ENCODE measurements at places on chromosomes 2 and 18. TPM values are rescaled to one million over a fixed set of nuclear protein-coding genes. Genes with fewer than 3 reads are reported as not detected.

The REG3A gene
- not detected for total RNA-seq

The GALNT13 gene
- not detected for total RNA-seq

The SDC1 gene
- 0.23 TPM for total RNA-seq

The XDH gene
- 0.11 TPM for total RNA-seq

- H3K36me3 ChIP-seq: no peaks in the 10 kb centered on the region
- no peaks in the 10 kb centered on the region for H3K4me1 ChIP-seq
- H3K27ac ChIP-seq: no peak overlapping the region
- no peak for DNase-seq
Measured at GRCh38 chr2:209974576-209974975, 27.9 kb upstream of the RPE start.

DNA sequence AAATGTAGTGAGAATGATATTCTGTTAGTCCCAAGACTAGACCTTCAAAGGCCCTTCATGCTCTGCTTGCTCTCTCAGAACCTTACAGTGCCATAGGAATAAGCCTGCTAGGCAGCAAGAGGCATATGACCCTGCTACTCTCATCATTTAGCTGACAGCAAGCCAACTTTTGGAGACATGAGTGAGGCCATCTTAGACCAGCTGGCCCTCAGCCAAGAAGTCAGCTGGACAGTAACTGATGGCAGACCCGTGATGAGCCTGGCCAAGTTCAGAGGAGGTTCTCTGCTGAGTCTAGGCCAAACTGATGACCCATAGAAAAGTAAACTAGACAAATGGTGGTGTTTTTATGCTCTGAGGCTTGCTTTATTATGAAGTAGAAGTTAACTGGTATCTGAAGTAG is 82.6 kb downstream of the C18orf54 start:
- H3K36me3 ChIP-seq: no peaks in the 10 kb centered on the region
- H3K27me3 ChIP-seq: peaks cover 13% of the 10 kb centered on the region
- H3K4me1 ChIP-seq: no peaks in the 10 kb centered on the region
- H3K4me3 ChIP-seq: no peak overlapping the region
- no peak overlapping the region for H3K27ac ChIP-seq
- DNase-seq: no peak

DNA sequence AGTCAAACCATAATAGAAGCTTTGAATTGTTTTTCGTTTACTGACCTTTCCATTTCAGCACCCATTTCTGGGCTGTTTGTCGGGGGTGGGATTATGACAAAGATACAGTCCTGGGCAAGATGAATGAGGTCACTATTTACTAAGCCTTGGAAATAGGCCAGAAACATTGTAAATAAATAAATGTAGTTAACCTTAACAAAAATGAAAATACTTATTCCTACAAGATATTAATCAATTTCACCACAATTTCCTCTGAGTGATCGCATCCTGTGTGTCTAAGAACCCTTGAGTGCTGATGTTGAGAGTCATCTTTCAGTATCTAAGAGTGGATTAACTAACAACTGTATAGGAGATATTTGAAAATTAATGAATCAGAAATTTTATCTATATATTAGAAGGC is 14.0 kb downstream of the ITGA4 start:
- DNase-seq: no peak
- no peak overlapping the region for H3K4me3 ChIP-seq
- peaks cover 65% of the 10 kb centered on the region for H3K4me1 ChIP-seq
- H3K36me3 ChIP-seq: peaks cover 43% of the 10 kb centered on the region
- H3K27ac ChIP-seq: peak overlapping the region; percentile 76

- H3K36me3 ChIP-seq: no peaks in the 10 kb centered on the region
- H3K27me3 ChIP-seq: no peaks in the 10 kb centered on the region
- no peak overlapping the region for H3K27ac ChIP-seq
- no peaks in the 10 kb centered on the region for H3K4me1 ChIP-seq
- no peak for DNase-seq
- H3K4me3 ChIP-seq: no peak overlapping the region
Measured at GRCh38 chr2:175525975-175526374, 344.5 kb upstream of the ATP5MC3 start.

GRCh38 chr2:37918742-37919186 is 6.3 kb upstream of the RMDN2 start:
- H3K4me3 ChIP-seq: no peak overlapping the region
- H3K27me3 ChIP-seq: peaks cover 7% of the 10 kb centered on the region
- H3K27ac ChIP-seq: no peak overlapping the region
- DNase-seq: no peak

- H3K27me3 ChIP-seq: no peaks in the 10 kb centered on the region
- no peaks in the 10 kb centered on the region for H3K4me1 ChIP-seq
- no peak overlapping the region for H3K27ac ChIP-seq
Measured at GRCh38 chr2:24852431-24853020, 59.3 kb downstream of the CENPO start.

DNA sequence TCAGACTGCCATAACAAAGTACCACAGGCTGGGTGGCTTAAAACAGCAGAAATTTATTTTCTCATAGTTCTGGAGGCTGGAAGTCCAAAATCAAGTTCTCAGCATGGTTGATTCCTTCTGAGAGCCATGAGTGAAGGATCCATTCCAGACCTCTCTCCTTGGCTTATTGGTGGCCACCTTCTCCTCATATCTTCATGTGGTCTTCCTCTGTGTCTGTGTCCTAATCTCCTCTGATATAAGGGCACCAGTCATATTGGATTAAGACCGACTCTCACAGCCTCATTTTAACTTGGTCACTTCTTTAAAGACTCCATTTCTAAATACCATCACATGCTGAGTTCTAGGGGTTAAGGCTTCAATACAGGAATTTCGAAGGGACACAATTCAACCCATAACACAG is 65.1 kb downstream of the CFAP221 start:
- no peak overlapping the region for H3K4me3 ChIP-seq
- H3K4me1 ChIP-seq: no peaks in the 10 kb centered on the region
- H3K27ac ChIP-seq: no peak overlapping the region
- no peaks in the 10 kb centered on the region for H3K36me3 ChIP-seq
- H3K27me3 ChIP-seq: peaks cover 16% of the 10 kb centered on the region
- DNase-seq: no peak

DNA sequence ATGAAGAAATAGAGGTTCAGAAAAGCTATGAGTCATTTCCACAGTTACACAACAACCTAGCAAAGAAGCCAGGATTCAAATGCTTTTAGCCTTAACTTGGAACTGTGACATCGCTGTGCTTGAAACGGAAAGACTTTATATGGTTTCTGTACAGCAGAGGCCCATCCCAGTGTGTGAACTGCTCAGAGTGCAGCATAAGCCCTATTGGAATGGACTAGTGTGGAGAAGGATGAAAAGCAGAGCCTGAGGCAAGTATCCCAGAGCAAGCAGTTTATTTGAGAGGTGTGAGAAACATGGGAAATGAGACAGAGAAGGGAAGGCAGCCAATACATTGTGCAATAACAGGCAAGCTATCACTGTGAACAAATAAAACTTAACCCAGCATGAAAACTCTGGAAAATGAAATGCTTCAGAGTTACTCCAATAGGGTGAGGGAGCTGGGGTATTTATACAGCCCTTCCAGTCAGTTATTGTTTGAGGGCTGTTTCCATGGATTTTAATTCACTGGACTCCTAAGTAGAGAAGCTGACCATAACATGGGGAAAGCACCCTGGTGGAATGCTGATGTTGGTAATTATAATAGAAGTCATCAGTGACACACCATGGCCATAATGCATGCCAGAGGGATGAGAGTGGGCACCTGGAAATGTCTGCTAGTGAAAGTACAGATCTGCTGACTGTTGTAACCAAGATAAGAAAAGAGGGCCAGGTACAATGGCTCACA is 254.0 kb upstream of the POU3F3 start:
- no peak overlapping the region for H3K4me3 ChIP-seq
- no peak for DNase-seq
- peaks cover 6% of the 10 kb centered on the region for H3K27me3 ChIP-seq
- no peaks in the 10 kb centered on the region for H3K36me3 ChIP-seq

- peaks cover 88% of the 10 kb centered on the region for H3K4me1 ChIP-seq
- no peak for DNase-seq
- H3K36me3 ChIP-seq: peaks cover 11% of the 10 kb centered on the region
- peak overlapping the region; percentile 72 for H3K27ac ChIP-seq
- H3K27me3 ChIP-seq: no peaks in the 10 kb centered on the region
Measured at GRCh38 chr2:196249860-196250259, 78.5 kb upstream of the STK17B start.

DNA sequence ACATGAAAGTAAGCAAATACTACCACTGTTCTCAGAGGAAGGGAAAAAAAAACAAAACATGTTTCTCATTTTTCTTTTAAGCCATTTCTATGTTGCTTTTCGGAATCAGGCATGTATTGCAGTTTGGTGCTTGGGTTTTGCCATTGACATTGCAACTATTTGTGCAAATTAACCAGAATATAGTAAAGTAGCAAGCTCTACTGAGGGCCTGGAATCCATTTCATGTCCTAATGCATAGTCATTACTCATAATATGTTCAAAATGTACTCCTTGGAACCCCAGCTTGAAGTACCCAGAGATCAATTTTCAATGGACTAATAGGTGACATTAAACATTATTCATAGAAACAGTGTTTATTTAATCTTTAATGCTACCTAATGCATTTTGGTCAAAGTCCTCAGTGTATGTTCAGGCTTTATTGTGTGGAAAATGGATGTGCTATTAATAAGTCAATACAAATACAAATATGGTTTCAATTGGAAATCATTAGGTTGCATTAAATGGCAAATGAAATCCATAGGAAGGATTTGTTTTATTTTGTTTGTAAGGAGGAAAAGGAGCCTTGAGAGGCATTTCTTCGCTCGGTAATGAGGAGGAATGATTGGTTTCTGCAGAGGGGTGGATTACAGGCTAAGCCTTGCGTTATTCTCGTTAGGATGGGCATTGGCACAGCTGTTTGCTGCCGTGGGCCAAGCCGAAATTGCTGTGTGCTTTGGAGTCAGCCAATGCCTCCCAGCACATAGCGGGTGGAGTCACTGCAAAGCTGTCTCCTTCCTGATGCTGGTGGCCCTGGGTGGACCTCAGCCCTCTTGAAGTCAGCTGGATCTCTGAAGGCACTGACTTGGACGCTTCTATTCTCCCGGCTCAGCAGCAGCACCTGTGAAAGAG is 56.4 kb downstream of the MYCN start:
- H3K27me3 ChIP-seq: peaks cover 1% of the 10 kb centered on the region
- no peaks in the 10 kb centered on the region for H3K4me1 ChIP-seq
- no peak overlapping the region for H3K4me3 ChIP-seq
- DNase-seq: no peak
- H3K27ac ChIP-seq: no peak overlapping the region

DNA sequence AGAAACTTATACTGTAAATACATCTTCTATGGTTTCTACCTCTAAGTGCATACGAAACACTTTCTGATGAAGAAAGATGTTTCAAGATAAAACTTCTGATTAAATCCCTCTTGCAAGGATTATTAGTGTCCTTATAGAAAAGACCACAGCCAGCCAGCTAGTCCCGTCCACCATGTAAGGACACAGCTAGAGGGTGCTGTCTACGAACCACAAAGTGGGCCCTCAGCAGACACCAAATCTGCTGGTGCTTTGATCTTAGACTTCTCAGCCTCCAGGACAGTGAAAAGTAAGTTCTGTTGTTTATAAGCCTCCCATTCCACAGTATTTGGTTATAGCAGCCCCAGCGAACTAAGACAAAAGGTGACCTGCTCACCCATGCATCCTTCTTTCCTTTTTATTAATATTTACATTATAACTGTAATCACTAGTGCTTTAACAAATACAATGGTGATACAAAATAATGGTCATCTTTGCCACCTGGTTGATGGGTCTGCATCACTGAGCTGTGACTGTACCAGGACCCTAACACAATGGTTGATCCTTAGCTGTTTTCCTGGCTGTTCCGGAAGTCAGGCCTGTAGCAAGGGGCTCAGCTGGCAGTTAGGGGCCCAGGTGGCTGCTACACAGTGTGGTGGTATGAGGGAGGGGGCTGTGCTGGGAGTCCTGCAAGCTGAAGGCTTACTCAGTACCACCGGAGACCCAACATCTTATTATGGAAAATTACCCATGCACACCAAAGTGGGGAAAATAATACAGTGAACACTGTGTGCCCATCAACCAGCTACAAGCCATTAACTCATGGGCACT is 108.5 kb upstream of the SMAD7 start:
- no peak overlapping the region for H3K27ac ChIP-seq
- H3K27me3 ChIP-seq: no peaks in the 10 kb centered on the region
- H3K4me1 ChIP-seq: peaks cover 20% of the 10 kb centered on the region
- DNase-seq: no peak
- no peak overlapping the region for H3K4me3 ChIP-seq

GRCh38 chr2:237059155-237059875 is 26.4 kb upstream of the COPS8 start:
- no peaks in the 10 kb centered on the region for H3K27me3 ChIP-seq
- peak overlapping the region; percentile 72 for H3K27ac ChIP-seq
- no peak overlapping the region for H3K4me3 ChIP-seq
- DNase-seq: peak; percentile 24
- peaks cover 16% of the 10 kb centered on the region for H3K4me1 ChIP-seq

- DNase-seq: no peak
- H3K4me1 ChIP-seq: no peaks in the 10 kb centered on the region
- H3K27ac ChIP-seq: no peak overlapping the region
- no peak overlapping the region for H3K4me3 ChIP-seq
- H3K27me3 ChIP-seq: no peaks in the 10 kb centered on the region
- no peaks in the 10 kb centered on the region for H3K36me3 ChIP-seq
Measured at GRCh38 chr2:115057473-115057872, 615.0 kb downstream of the DPP10 start.

- no peaks in the 10 kb centered on the region for H3K36me3 ChIP-seq
- no peak overlapping the region for H3K27ac ChIP-seq
- no peak for DNase-seq
- H3K4me3 ChIP-seq: no peak overlapping the region
- H3K4me1 ChIP-seq: peaks cover 39% of the 10 kb centered on the region
Measured at GRCh38 chr2:12700989-12701388, 15.7 kb upstream of the TRIB2 start.

DNA sequence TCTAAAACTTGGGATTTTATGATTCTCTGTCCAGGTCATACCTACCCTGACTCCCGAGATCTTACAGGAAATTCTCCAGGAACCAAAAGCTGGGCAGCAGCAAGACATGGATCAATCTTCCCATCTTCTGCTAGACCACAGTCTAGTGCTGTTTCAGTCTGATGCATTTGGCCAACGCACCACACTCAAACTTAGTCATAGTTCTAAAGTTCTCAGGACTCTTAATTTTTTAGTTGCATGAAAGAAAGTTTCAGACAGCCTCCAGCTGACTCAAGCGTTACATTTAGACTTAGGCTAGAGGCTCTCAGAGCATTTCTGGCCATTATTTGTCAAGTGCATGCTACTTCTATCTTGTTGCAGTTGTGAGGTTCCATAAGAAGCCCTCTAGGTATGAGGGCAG is 230.1 kb upstream of the CCDC150 start:
- H3K36me3 ChIP-seq: no peaks in the 10 kb centered on the region
- H3K4me1 ChIP-seq: no peaks in the 10 kb centered on the region
- DNase-seq: no peak
- no peak overlapping the region for H3K27ac ChIP-seq
- peaks cover 5% of the 10 kb centered on the region for H3K27me3 ChIP-seq
- no peak overlapping the region for H3K4me3 ChIP-seq

GRCh38 chr2:124034265-124034664 is 9.2 kb downstream of the CNTNAP5 start:
- H3K27ac ChIP-seq: no peak overlapping the region
- no peaks in the 10 kb centered on the region for H3K36me3 ChIP-seq
- no peak overlapping the region for H3K4me3 ChIP-seq

- H3K4me1 ChIP-seq: no peaks in the 10 kb centered on the region
- no peak for DNase-seq
- H3K27ac ChIP-seq: no peak overlapping the region
- H3K36me3 ChIP-seq: no peaks in the 10 kb centered on the region
Measured at GRCh38 chr2:30766666-30767065, 40.6 kb downstream of the CAPN13 start.
